ENCODE measurements at places on chromosomes 7 and 10.

DNA sequence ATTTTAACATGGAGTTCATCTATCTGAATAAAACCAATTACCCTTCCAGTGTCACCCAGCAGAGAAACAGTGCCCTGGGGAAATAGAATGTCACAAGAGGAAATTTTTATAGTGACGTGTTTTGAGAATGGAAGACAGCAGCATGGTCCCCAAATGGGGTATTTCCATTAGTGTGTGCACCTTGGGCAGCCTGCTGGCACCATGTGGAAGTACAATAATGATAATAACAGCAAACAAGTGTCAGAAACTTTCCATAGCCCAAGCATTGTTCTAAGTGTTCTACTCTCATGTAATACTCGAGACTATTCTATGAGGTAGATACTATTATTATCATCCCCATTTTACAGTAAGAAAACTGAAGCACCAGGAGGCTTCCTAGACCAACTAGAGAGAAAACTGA lies 2.2 kb upstream of the PDE1C start:
- DNase-seq = no peak

GRCh38 chr10:43922335-43923280 lies 273.9 kb upstream of the ZNF32 start:
- no peak for DNase-seq

GRCh38 chr10:62811159-62811875 lies 4.8 kb downstream of the EGR2 start:
- no peak for DNase-seq

DNA sequence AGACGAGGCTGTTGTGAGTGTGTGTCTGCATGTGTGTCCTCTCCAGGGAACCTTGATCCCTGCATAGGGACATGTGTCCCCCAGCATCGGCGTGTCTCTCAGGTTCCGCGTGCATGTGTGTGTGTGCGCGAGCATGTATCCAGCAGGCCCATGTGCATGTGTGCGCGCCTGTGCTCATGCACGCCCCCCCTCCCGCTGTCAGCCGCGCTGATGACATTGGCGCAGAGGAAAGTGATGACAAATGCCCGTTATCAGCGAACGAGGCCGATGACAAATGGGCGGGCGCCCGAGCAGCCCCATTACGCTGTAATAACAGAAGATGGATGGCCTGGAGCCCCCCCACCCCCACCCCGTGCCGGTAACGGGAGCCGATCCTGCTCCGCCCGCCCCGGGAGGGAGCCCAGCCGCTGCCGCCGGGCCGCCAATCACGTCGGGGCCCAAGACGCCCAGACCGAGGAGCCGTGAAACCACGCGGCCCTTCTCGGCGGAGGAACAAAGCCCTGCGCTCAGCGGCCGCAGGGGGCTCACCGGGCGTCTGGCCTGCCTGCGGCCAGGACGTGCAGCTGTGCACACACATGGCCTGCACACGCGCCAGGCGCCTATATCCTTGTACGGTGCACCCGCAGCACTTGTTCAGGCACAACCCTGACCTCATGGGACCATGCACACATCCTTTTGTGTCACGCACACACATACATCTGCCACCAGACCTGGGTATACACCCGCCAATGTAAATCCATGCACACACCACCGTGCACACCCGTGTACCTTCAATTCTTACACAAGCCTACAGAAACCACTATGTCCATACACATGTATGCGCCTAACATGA lies 21.5 kb downstream of the POLL start:
- DNase-seq = no peak

- DNase-seq = no peak
Observed at GRCh38 chr10:64363687-64364086, 842.5 kb downstream of the REEP3 start.

DNA sequence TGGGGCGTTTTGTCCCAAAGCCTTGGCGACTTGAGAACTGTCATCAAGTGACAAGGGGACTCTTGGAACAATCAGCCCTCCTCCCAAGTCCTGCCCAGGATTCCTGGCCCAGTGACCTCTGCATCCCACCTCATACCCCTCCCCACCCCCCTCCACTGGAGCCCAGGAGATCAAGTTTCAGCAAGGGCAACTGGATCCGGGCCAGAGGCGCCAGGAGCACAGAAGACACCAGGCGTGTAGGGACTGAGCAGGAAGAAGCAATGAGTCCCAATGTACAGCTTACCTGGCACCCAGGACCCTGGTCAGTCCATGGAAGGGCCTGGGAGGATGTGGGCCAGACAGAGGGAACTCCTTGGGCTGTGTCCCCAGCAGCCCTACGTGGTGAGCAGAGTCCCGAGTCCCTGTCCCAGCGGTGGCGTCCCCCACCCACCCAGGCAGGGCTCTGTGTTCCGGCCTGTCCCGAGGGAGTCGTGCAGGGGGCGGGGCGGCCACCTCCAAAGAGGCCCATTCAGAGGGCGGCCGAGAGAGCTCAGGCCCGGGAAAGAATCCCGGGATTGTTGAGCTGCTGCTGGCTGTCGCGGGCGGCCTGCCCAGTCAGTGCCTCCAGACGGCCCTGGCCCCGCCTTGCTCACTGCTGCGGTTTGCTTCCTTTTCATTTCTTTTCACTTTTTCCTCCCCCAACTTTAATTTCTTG lies 254.1 kb downstream of the TNS3 start:
- DNase-seq = no peak

- DNase-seq = no peak
Observed at GRCh38 chr10:1172256-1172984, 116.2 kb downstream of the WDR37 start.

DNA sequence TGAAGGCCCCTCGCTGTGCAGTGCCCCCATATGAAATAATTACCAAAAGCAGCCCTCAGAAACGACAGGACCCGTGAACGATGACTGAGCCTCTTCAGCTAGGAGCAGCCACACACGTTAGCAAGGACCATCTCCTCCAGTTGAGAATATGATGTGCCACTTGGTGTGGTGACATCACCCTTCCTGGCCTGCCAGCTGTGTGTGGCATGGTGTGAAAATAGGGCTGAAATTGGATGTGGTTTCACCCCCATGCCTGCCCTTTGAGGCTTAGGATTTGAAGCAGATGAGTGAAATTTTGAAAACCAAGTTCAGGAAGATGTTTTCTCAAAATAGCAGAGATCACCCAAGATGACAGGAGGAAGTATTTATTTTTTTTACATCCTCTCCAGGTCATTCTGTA lies 49.1 kb upstream of the BTBD16 start:
- no peak for DNase-seq

DNA sequence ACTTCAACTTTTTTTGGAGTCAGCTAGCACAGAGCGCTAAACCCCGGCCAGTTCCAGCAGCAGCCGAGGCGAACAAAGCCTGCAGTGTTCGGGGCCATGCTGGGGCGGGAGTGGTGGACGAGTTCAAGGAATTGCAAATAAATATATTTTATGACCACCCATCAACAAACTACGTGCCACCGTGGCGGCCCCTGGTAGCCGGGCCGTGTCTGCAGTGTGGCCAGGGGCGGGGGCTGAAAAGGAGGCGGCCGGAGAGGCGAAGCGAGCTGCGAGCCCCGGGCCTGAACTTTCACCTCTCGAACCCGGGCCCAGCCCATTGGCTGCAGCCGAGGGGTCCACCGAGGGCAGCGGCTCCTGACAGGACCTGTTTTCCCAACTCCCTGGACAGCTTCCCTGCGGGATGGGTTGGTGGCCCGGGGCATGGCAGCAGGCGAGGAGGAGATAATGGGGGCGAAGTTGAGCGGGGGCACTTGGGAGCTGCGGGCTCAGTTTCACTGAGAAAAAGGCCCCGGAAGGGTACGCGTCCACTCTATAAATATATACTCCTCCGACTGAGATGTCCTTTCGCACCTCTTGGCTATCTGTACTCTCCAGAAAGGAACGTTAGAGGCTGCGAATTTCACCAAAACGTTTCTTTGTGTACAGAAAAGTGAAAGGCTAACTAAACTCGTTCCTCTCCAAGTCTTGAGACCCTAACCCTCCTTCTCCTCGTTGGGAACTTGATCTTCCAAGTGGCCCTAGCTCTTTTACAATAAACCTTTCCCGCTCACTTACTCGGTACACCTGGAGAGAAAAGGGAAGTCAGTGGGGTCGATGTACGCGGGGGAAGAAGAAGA lies 164.6 kb upstream of the PPP1R3A start:
- DNase-seq = no peak

DNA sequence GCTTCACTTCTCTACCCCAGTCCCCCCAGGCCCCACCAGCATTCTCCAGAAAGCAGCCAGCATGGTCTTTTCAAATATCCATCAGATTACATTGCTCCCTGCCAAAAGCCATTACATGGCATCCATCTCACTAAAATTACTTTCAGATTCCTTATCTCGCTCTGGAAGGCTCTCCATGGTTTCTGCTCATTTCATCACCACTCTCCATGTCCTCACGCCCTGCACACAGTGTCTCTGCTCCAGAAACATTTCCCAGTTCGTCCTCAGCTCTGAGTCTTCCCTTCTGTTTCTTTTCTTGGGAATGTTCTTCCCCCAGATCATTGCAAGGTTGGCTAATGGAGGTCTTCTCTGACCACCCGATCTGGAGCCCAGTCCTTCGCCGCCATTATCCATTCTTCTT lies 499.1 kb downstream of the KCNMA1 start:
- no peak for DNase-seq

DNA sequence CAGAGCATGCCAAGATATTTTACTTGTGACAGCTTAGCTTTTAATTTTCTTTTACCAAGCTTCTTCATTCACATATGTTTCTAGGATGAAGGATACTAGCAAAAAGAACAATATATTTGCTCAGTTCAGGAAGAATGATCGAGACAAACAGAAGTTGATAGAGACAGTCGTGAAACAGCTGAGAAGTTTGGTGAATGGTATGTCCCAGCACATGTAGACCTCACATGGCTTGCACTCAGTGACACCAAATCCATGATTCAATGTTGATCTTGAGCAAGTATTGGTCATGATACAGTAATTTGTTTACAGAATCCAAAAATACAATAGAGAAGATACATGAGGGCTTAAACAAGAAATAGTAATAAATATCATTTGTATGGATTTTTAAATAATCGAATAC lies 2.5 kb upstream of the CYP26C1 start:
- no peak for DNase-seq

- DNase-seq = no peak
Observed at GRCh38 chr7:154517768-154518167, 465.6 kb downstream of the DPP6 start.

GRCh38 chr10:102236006-102236405 lies 5.3 kb downstream of the PITX3 start:
- no peak for DNase-seq

DNA sequence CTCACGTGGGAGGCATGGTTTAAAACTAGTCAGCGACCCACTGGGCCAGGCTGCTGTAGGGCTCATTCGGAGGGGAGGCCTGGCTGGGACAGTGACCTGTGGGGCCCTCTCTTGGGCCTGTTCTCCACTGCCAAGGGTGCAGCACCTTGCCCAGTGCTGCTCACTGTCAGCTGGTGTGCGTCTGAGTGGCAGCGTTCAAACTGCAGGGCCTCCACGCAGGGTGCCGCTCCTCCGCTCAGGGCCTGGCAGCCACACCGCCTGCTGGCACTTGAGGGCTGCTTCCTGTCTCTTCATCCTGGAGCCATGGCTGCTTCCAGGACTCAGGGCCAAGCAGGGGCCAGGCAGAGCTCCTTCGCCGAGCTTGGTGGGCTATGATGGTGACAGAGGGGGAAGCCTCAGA lies 18.3 kb downstream of the ADAMTS14 start:
- no peak for DNase-seq

- no peak for DNase-seq
Observed at GRCh38 chr10:110695539-110695886, 51.4 kb downstream of the RBM20 start.

- DNase-seq = no peak
Observed at GRCh38 chr7:109235316-109235715, 665.6 kb downstream of the DNAJB9 start.

DNA sequence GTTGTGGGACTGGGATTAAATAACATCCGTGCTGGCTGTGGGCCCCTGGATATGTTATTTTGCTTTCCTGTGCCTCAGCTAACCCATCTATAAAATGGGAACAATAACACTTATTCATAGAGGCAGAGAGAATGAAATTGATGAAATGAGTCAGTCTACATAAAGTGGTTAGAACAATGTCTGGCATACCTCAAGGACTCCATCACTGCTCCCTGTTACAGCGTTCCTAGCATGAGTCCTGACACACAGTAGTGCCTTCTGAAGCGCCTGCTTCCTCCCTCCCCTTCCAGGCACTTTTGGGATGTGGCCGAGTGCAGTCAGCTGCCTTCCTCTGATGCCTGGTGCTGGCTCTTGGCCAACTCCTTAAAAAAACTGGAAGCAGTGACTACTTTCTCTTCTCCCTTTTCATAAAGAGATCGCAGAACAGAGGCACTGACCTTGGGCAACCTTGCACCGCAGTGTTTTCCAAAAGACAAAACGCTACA lies 108.4 kb upstream of the ZMIZ1 start:
- no peak for DNase-seq

DNA sequence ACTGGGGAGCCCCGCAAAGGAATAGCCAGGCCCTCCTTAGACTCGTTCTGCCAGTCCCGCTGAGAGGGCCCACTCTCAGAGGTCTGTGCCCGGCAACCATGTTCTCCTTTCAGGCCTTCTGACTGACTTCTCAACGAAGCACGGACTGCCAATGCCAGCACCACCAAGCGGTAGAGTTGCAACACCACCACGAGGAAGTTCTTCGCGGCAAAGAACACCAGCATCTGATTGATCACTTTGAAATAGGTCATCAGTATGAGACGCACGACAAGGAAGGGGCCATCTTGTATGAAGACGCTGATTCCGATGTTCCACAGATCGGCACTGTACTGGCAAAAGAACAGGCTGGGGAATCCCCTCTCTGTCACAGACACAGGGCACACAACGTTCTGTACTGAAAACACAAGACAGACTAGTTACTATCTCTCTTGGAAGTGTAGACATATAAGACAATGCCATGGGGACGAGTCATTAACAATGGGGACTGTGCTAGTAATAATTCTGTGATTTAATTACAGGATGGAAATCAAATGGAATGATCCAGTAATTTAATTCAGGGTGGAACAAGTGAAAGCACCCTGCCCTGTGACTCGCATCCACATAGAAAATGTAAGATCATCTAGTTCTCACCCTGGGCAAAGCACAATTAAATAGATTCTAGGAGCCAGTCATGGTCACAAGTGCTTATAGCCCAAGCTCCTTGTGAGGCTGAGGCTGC lies 42.7 kb downstream of the TMEM26 start:
- DNase-seq = no peak

Measured in KBM-7 (cell line).